Frontal cortex (tissue), 4 donors: ENCODE measurements at places on chromosomes 1 and 21.

DNA sequence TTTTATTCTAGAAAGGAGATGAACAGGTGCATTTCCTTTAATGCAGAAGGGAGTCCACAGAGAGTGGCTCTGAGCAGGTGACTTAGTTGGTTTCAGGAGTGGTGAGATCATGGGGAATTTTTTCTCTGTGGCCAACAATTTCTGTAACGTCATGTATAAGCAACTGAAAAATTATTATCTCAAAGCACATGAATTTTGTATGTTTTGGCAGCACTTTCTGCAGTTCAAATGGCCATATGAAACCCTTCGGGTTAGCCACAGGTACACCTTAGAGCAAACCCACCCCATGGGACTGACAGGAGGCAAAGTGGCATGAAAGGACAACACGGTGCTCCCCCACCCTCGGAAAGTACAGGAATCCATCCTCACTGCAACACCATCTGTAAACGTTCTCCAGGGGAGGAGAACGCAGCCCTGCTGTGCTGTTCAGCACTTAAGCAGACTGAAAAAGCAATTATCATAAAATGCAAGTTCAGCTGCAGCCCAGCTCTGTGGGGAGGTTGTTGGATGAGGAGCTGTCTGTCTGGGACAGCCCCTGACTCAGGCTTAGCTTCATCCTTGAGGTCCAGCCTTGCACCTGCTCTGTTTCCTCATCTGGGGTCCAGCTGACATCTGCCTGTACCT, 55.8 kb upstream of the CLDN14 start:
- DNase-seq = no peak

DNA sequence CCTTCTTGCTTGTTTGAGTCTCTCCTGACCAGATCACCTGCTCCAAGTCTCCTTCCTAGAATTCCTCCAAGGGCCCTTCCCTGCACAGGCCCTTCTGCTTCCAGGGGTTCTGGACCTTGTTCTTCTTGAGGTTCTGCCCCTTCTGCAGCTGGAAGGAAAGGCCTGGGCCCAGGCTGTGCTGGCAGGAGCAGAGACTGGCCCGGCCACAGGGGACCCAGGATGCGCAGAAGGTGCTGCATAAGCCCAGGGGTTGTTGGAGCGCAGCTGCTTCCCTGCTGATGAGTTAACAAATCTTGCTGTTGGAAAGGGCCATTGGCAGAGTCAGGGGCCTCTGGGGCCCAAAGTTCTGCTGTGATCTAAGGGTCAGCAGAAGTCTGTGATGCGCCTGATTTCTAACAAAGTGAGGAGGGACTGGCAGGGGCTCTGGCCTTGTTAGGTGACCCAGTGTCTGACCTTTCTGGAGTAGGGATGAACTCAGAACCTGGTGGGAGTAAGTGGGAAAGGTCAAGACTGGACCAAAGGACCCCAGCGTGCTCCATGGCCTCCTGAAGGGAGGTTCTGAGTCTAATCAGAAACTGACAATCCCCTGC, 509.8 kb downstream of the PTPRU start:
- DNase-seq = no peak

DNA sequence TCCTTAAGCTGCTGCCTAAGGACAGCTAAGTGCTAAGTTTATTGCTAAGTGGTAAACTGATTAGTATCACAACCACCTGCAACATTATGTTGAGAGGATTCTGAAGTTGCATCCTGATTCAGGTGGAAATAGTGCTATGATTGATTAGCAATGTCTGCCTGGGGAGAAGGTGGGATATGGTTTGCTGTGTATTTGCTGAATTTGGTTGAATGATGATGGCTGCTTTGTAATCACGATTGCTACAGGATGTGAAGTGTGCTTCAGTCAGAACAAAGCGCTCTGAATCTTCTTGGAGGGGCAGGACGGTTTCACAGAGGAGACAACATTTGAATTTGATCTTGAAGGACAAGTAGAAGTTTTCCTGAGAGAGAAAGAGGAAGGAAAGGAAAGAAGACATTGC, 226.0 kb downstream of the ST6GALNAC3 start:
- no peak for DNase-seq

- peak; percentile 20 for DNase-seq
Observed at GRCh38 chr1:15304708-15305467, 57.9 kb downstream of the FHAD1 start.

DNA sequence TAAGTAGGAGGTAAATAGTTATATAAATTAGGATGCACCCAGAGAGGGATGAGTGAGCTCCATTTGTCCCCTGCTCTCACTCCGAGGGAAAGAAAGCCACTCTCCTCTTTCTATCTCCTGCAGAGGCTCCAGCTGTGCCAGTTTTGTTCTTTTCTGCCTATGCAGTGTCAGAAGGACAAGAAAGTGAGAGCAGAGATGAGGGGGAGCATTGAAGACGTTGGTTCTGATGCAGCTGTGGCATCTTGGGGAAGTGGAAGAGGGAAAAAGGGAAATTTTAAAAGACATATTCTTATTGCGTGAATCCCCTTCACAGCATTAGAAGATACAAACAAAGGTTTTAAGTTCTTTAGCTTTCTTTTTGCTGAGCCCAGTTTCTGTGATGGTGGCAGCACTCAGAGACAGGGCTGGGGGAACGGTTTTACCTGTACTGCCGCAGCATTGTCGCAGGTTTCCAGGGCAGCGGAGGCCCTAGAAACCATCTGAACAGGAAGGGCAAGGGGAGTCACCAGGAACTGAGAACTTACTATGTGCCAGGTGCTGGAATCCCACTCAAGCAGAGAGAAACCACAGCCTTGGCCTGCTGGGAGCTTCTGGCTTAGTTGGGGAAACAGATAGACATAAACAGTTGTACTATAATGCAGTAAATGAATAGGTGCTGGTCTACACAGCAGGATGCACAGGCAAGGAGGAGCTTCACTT, 44.9 kb upstream of the USP24 start:
- no peak for DNase-seq

DNA sequence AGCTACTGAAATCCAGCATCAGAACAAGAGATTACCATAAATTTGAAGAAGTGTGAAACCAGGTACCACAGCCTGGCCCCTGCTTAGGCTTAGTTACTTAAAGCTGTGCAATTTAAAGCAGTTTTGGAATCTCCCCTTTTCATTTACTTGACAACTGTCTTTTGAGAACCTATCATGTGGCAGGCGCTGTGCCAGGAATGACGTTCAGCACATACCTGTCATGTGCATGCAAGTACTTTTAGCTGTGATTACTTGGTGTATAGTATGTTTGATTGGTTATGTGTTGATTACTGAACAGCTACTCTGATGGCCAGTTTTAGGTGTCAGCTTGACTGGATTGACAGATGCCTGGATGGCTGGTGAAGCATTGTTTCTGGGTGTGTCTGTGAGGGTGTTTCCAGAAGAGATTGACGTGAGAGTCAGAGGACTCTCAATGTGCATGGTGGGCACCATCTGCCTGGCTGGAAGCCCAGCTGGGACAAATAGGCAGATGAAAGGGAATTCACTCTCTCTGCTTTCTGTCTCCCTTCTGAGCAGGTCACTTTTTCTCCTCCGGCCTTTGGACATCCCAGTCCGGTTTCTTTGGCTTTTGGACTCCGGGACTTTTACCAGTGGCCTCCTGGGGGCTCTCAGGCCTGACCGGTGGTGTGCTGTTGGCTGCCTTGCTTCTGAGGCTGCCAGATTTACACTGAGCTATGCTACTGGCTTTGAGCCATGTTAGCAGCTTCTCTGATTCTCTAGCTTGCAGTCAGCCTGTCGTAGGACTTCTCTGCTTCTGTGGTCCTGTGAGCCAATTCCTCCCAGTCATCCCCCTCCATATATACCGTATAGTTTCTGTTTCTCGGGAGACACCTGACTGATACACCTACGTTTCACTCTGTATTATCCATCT, 178.0 kb downstream of the RYR2 start:
- DNase-seq = no peak

GRCh38 chr21:29293495-29293894, 5.2 kb upstream of the BACH1 start:
- no peak for DNase-seq

DNA sequence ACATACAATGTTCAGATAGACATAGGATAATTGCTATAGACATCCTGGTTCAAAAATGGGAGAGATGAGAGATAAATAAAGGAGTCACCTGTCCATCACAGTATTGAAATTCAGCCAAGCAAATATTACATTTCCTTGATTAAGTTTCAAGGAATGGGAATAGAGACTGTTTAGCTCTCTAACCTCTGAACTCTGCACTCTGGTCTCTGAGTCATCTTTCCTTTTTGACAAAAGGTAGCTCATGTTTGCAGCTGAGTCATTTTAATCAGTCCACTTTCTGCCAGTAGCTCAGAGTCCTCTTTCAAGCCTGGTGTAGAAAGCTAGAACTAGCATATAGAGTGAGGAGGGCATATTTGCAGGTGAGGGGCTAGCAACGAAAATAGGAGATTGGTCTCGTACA, 51.4 kb upstream of the GJA8 start:
- DNase-seq = no peak

DNA sequence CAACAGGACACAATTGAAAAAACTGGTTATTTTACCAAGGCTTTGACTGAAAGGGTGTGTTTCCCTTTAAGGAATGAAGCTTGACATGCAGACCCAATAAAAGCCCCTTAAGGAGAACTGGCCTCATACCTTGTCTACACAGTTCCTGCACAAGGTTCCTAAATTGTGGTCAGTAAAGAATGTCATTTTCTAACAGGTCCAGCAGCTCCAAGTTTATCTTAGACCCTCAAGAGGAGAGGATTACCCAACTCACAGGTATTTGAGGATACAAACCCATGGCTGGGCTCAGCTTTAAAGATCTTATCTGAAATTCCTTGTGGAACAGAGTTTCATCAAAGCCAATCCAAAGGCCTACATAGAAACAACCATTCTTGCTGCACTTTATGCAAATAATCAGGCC, 31.4 kb upstream of the CBR3 start:
- no peak for DNase-seq

- no peak for DNase-seq
Observed at GRCh38 chr1:1137256-1138045, 21.6 kb upstream of the C1orf159 start.

DNA sequence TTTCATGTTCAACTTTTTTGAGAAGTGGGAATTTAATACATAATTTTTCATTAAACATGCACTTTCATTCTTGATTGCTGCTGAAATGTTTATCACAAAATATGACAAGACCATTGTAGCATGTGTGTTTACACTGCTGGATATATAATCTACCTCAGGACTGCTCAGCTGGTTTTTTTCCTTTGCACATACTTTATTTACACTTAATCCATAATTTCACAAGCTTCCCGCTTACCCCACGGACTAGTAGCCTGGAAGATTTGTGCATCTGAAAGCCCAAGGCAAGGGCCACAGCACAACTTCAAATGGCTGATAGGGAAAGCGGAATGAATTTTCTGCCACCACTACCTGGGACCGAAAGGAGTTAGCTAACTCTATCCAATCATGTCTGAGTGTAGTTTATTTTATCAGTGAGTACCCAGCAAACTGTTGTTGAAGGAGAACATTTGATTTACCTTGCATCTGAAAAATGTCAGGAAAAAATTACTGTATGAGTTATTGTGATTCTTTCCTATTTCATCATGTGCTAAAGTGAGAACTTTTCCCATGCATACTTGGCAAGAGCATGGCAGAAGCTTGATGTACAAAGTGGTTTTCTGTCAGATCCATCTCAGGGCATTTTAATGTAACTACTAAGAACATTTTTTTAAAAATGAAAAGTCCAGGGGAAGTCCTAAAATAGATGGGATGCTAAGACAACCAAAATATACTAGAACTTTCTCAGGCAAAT, 558.2 kb upstream of the USP24 start:
- DNase-seq = no peak
